ENCODE measurements at places on chromosomes 2 and 18.

- no peak for DNase-seq
Measured at GRCh38 chr2:61775956-61776570, 77.8 kb downstream of the FAM161A start.

GRCh38 chr2:166246901-166247300 lies 119.1 kb upstream of the SCN1A start:
- DNase-seq: no peak

GRCh38 chr2:120447127-120447785 lies 101.3 kb downstream of the INHBB start:
- DNase-seq: no peak

- DNase-seq: no peak
Measured at GRCh38 chr2:165205865-165206264, 2.0 kb upstream of the SCN3A start.

DNA sequence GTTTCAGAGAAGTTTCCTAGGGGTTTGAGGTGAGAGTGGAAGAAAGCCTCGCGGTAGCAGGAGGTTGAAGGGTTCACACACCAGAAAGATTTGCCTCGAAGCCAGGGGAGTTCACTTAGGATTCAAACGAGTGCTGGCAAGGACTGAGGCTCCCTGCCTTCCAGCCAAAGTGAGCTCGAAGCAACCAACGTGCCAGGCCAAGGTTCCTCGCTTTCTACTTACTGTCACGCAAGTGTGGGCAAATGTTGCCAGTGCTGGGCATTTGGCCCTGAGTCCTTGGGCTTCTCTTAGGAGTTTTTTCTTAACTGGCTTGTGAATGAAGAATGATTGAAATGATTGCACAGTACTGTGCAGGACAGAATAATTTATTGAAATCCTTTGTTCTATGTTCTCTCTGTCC lies 53.6 kb downstream of the TMEM178A start:
- no peak for DNase-seq

- no peak for DNase-seq
Measured at GRCh38 chr2:195697681-195698220, 40.7 kb downstream of the SLC39A10 start.
